MCF 10A (cell line): ENCODE measurements at places on chromosomes 5 and 9.

DNA sequence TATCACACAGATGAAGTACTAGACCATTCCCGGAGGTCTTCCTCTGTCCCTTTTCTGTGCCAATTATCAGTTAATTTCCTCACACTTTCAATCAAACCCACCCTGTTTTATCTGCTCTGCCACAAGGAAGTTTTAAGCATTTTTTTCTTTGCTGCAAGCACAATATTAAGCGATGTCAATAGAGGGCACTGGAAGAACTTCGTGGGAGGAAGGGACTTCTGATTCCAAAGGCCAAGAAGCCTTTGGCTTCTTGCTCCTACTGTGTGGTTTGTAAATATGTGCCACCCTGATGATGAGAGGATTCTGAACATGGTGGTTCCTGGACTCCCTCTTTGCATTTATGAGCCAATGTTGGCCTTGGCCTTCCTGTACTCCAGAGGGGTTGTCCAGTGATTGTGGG lies 1712.5 kb upstream of the C9orf72 start:
- peak; percentile 36 for DNase-seq

DNA sequence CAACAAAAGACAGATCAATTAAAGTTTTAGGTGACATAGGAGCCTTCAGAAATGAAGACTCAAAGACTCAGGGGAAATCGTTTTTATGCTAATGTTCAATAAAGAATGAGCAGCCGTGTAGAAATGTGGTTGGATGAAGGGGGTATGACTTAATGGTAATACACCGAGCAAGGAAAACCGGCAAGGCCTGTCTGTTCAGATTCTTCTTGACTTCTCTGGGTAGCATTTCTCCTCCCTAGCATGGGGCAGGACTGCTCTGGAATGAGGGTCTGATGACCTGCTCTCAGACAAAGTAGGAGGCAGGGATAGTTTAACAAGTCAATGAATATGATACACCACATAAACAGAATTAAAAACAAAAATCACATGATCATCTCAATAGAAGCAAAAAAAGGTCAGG lies 487.4 kb downstream of the ZNF608 start:
- no peak for DNase-seq

GRCh38 chr5:39283231-39283818 lies 64.0 kb upstream of the FYB1 start:
- DNase-seq, result peak; percentile 81

GRCh38 chr5:10921160-10921559 lies 160.1 kb upstream of the DAP start:
- no peak for DNase-seq

- no peak for DNase-seq
Measured at GRCh38 chr9:130610862-130611707, 31.7 kb downstream of the FUBP3 start.

DNA sequence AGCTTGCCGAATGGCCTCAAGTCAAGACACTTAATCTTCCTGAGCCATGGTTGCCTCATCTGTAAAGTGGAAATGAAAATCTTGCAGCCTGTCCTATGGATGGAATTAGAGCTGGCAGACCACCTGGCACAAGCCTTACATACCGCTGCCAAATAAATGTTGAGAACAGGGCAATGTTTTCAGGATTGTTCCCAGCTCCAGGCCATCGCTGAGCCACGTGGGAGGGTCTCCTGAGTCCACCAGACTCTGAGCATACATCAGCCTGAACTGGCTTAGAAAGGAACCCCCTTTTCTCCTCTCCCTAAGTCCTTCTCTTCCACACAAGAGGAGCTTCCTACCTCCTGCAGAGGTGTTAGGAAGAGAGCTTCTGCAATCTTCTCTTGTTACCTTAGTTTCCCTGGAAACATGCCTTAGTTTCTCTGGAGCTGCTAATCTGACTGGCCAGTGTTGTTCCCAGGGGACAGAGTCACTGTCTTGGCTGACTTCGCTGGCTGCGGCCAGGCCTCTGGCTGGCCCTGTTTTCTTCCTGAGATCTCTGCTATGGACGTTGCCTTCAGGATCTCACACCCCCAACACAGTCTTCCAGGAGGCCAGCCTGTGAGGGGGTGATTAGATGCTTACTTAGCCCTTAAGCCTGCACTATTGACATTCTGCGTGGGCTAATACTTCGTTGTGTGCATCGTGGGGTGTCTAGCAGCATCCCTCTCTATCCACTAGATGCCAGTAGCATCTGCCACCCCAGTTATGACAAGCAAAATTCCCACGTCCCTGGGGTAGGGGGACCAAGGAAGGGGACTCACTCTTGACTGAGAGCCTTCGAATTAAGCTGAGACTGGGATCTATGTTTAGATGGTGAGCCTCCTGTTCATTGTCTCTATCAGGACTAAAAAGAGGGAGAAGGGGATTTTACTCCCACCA lies 62.2 kb downstream of the BOD1 start:
- no peak for DNase-seq

DNA sequence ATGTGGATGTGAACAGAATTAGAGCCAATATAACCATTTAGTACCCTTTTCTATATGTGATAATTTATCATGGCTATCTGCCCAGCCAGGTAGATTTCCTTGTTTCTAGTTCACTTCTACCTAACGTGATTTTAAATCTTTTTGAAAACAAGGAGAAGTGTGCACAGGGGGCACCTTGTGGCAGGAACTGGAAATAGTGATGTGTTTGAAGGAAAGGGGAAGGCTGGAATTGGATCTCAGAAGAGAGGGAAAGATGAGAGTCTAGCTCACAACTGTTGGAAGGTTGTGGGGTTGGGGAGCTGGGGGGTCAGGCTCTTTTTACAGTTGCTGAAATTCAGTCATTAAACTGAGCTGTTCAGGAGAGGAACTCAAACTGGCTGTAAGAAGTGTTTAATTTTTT lies 219.5 kb downstream of the KCTD16 start:
- peak; percentile 44 for DNase-seq

GRCh38 chr5:172494630-172495505 lies 40.5 kb upstream of the SH3PXD2B start:
- DNase-seq, result no peak

DNA sequence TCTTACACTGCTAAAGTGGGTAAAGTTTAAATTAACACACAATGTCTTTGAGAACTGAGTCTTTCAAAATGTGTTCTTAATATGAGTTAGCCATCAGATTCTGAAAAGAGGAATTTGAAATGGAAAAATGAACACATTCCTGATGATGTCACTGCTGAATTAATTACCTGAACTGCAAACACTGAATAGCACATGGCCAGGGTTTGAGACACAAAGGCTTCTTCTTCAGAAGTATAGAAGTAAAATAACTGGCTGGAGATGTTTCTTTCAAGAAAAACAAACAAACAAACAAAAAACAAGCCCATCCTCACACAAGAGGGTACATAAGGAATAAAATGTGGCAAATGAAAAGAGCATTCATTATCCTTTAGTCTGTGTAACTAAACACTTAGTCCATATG lies 7.1 kb downstream of the GLIS3 start:
- DNase-seq, result no peak

DNA sequence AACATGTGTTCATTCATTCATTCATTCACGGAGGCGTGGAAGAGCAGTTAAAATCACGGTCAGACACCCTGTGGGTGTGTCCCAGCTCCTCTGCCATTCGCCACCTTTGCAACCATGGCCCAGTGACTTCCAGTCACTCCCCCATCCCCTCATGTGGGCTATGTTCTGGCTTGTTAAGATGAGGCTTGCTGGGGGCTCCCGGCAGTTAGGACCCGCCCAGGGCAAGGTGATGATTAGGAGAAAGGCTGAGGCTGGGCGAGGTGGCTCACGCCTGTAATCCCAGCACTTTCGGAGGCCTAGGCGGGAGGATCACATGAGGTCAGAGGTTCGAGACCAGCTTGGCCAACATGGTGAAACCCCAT lies 24.9 kb upstream of the PTGES start:
- DNase-seq, result peak; percentile 58

DNA sequence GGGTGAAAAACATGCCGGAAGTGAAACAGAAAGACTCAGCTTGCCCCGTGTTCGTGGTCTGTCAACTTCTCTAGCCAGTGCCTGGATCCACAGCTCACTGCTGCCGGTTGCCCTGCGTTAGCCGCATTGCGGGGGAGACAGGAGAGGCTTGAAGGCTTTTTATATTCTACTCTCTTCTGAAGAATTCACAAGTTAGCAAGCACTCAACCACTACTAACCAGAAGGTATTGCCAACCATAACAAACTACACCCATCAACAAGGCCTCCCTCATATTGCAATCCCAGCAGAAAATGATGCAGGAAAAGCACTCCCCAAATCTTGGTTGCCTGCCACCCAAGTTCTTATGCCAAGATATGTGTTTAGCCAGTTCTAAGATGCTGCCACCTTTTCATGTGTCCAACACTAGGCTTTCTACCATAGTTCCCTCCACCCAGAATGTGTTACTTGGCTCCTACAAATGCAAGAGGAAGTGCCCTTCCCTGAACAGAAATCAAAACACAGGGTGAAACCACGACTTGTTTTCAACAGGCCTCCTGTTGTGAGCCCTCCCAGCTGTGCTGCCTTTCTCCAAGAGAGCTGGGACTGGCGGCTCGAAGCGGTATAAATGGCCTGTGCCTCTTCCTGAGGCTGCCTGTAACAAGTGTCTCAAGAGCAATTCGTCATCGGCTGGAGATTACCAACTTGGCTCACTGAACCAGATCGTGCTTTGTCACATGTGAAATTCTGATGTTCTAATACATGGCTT lies 129.0 kb downstream of the SNX18 start:
- peak; percentile 91 for DNase-seq

DNA sequence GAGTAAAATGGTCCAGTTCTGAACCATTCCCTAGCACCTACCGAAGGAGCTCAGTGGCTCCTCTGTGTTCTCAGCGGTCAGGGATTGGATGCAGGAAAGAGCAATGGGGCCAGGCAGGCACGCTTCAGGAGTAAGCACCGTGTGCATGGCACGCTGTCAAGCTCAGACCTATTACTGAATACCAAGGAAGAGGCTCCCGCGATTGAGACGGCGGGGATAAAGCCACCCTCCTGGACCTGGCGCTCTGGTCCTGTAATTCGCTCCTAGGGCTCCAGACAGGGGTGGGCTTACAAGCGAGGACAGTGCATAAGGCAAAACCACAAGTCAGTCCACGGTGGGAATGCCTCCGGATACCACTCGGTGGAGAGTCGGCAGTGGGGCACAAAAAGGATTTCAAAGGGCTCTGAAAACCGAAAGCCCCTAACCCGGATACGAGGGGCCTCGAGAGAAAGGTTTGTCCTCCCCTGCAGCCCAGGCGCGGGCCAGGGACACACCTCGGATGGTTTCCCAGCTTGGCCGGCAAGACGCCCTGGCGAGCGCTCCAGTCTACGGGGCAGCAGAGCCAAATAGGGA lies 988 bp downstream of the OXCT1 start:
- DNase-seq, result peak; percentile 40

GRCh38 chr5:145760660-145761059 lies 74.5 kb downstream of the PRELID2 start:
- no peak for DNase-seq

- DNase-seq, result peak; percentile 59
Measured at GRCh38 chr5:172793577-172794488, 22.8 kb upstream of the DUSP1 start.

GRCh38 chr9:92547356-92547755 lies 11.6 kb upstream of the ECM2 start:
- no peak for DNase-seq

DNA sequence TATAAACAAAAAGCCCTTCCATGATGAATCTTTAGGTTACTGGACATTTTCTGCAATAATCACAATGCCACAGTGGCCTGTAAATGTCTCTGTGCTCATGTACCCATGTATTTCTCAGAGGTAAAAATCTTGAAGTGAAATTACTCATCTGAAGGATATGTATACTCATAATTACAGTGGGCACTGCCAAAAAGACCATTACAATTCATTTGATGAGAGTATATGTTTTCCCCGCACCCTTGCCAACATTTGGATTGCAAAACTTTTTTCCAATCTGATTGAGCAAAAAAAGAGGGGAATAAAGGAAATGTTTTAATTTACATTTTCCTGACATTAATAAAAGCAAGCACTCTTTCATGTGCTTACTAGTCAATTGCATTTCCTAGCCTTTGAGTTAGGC lies 110.5 kb downstream of the EPB41L4A start:
- peak; percentile 54 for DNase-seq

GRCh38 chr9:106745457-106745856 lies 117.5 kb upstream of the ZNF462 start:
- peak; percentile 53 for DNase-seq

DNA sequence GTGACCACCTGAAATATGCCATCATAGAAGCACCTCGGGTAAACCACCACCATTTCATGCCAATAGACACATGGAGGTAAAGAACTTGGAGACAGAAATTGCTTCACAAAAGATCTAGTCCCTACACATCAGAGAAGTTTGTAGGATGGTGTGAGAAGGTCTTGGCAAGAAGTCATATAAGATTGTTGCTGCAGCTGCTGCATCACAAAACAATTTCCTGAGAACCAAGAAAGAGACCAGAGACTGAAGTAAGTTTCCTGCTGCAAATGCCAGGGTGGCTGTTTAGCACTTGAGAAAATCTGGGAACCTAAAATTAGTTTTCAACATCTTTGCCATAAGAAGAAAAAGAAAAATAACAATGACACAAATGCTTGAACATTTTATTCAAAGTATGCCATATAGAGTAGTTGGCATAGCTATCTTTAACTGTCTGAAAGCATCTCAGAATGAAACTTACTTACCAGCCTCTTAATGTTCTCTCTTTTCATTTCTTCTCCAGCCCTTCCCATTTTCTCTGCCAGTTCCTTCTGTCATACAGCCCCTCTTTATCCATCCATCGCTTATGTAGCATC lies 114.3 kb downstream of the KCTD16 start:
- DNase-seq, result no peak

GRCh38 chr5:128036950-128037349 lies 46.6 kb upstream of the SLC12A2 start:
- peak; percentile 85 for DNase-seq

- no peak for DNase-seq
Measured at GRCh38 chr9:132247942-132248341, 86.1 kb downstream of the NTNG2 start.

- DNase-seq, result no peak
Measured at GRCh38 chr5:117235786-117236185, 661.2 kb upstream of the SEMA6A start.

DNA sequence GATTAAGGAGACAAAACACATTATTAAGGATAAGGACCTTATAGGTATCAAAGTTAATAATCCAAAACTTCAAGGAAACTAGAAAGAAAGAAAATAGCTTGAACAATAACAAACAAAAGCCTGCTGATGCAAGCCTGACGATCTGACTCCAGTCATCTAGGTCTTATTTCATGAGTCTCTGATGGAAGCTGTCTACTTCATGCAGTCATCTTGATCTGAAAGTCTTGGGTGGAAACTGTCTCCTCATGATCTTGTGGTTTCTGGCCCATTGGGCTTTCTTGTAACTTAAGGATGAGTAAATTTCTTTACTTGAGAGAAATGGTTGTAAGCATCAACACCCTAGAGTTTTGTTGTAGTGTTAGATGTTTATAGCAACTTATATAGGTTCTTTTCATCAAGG lies 20.6 kb upstream of the PSIP1 start:
- DNase-seq, result no peak

DNA sequence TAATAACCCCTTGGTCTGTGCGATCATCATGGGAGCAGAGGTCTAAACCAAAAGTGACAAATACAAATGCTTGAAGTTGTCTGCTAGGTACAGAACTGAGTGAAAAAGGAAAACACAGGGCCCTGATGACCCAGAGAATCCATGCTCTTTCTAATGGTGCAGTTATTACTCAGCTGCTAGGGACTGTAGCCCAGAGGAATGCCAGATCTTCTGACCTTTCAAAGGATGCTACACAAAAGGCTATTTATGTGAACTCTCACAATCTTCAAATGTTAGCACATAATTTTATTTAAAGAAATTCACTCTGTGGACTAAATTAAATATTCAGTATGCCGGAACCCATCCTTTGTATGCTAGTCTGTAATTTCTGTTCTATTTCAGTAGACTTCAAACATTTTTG lies 79.9 kb downstream of the PRR16 start:
- DNase-seq, result no peak
